ENCODE measurements at places on chromosomes 16 and 17.
A peak's percentile ranks its signal among the peaks of the same experiment; 100 is the strongest.

DNA sequence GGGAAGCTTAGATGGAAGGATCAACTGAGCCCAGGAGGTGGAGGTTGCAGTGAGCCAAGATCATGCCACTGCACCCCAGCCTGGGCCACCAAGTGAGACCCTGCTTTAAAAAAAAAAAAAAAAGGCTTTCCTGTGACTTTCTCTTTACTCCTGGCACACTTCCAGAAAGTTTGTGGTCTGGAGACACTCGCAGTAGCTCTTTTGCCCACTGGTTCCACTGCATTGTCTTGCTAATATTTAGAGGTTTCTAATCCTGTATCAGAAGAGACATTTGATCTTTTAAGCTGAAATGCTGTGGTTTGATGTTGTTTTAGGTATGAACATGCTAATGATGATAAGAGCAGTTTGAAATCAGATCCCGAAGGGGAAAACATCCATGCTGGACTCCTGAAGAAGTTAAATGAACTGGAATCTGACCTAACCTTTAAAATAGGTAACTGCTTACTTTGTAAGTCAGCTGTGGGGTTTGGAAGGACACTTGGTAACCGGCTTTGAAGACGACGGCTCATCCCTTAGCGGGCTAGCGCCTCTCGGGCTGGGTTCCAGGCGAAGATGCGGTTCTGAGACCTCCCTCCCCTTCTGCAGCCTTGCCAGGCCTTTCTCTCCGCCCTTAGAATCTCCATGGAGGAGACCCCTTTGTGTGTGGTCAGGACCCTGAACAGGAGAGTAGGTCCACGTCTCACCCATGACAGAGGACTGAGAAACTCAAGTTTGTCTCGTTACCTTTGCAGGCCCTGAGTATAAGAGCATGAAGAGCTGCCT is 23.1 kb downstream of the NTAN1 start:
- no peak for DNase-seq

DNA sequence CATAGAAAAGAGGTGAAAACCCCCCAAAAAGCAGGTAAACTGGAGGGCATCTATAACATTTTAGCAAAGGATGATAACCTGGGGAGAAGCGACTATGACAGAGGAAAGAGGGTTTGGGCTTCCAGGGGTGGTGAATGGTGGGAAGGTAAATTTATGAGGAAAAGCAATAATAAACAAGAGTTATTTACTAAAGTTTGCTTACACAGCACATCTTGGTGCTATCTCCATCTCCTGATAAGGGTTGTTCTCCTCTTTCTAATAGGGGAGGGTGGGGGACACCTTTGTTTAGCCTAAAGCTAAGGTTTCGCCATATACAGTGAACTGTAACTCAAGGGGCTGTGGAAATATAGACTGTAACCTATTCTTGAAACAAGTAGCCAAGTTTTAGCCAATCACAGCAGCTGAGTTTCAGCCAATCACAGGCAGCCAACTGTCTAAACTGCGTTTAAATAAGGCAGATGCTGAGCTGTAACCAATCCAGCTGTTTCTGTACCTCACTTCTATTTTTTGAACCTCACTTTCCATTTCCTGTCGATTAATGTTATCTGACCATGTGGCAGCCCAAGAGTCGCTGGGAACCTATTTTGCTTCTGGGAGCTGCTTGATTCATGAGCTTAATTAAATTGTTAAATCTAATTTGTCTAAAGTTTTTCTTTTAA is 191.8 kb downstream of the MAP2K6 start:
- DNase-seq: no peak

- no peak for DNase-seq
Observed at GRCh38 chr17:21201298-21201595, 12.7 kb downstream of the TMEM11 start.

DNA sequence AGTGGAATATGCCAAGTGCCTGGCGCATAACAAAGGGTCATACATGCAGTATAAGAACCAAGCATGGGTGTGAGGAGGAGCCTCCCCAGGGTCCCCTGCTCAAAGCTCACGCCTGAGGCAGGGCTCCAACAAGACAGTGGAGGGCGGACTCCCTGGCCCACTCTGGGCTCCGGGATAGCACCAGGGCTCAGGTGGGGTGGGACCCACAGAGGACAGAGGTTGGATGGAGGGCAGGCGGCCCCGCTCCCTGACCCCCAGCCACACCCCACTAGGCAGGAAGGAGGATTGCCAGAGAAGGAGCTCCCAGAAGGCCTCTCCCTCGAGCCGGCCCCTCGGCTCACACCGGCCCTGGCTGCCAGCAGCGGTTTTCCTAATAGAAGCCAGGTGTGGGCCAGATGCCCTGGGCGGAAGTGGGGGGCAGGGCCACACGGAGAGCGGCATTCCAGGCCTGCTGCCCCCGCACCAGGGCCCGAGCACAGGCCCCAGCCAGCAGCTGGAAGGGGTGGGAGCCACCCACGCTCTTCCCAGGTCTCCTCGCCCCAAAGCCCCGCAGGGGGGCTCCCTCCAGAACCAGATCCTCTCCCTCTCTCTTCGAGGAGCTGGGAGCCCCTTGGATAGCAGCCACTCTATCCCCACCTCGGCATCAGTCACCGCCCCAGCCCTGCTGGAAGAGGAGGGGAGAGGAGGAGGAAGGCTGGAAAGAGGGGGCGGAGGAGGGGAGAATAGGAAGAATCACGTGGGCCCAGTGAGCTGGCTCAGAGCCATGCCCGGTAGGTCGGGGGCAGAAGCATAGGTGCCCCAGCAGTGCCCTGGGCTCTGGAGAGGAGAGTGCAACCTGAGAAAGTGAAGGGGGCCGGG is 21.0 kb downstream of the VASN start:
- peak; percentile 86 for DNase-seq

DNA sequence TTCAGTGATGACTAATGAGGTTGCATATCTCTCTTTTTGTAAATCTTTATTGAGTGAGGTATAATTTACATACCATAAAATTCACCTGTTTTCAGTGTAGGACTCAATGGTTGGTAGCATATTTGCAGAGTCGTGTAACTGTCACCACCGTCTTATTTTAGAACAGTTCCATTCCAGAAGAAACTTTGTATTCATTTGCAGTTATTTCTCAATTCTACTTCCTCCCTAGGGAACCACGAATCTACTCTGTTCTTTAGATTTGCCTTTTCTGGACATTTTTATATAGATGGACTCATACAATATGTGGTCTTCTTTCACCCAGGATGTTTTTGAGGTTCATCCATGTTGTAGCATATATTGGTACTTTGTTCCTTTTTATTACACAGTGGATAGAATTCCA is 3.7 kb downstream of the FTO start:
- no peak for DNase-seq

- DNase-seq: no peak
Observed at GRCh38 chr16:70364399-70364798, 17.7 kb downstream of the DDX19A start.

- no peak for DNase-seq
Observed at GRCh38 chr17:79429864-79430494, 180.9 kb downstream of the RBFOX3 start.

DNA sequence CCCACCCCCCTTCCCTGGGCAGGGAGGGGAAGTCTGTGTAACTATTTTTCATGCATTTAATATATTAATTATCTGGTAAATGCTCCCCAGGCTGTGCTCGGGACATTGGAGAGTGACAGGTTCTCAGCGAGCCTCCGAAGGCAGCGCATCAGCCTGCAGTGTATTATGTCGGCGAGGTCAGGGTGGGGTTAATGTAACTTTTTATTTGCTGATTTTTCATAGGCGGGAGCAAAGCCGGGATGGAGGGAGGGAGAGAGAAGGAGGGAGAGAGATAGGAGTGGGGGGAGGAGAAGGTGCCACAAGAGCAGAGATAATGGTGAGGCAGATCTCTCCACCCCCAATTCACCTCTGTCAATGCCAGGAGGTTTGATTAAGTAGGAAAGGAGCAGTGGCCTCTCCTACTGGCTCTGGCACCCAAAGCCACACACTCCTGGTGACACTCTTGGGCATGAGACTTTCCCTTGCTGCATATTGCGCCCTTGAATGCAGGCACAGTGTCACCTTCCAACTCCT is 104.0 kb downstream of the MRM1 start:
- DNase-seq: no peak

DNA sequence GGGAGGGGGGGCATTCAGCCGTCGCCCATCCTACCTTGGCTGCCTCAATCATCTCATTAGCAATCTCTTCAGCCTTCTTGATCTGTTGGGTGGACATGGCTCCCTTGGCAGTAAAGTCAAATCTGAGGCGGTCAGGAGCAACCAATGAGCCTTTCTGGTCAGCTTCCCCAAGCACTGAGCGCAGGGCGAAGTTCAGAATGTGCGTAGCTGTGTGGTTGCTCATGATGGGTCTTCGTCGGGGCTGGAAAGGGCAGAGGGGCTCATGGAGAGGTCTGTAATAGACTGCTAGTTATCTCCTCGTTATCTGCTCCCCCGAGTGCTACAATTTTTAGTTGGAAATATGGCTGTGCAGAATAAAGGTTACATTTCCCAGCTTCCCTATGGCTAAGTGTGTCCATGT is 7.2 kb upstream of the EXOSC6 start:
- no peak for DNase-seq

DNA sequence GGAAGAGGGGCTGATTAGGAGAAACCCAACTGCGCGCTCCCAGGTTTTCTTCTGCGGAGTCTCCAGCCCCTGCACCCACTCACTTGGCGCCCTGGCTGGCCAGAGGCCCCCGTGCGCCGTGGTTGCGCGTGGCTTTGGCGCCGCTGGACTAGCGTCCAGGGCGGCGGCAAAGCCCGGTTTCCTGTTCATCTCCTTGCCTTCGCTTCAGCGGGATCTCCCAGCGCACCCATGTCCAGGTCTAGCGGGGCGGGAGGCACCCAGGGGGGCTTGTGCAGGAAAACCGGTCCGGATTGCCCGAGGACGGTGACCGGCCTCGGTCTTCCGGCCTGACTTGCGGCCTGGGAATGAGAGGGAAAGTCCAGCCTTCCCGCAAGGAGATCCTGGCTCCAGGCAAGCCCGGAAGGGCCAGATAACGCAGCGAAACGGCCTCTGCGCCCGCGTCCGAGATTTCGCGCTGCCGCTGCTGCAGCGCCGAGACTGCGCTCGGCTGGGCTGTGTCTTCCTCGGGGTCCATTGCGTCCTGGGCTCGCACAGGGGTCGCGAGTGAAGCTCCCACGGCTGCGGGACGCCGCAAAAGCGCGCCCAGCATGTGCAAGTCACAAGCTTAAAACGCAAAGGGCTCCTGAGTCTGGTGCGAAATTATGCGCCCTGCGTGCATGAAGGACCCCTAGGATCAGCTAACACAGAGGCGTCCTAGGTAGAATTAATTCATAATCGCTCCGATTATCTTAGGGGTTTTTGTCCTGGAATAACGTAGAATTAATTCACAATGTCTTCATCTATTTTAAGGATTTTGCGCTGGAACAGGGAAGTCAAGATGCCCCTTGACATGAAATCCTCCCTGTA is 5.7 kb downstream of the FOXF1 start:
- DNase-seq: peak; percentile 62

DNA sequence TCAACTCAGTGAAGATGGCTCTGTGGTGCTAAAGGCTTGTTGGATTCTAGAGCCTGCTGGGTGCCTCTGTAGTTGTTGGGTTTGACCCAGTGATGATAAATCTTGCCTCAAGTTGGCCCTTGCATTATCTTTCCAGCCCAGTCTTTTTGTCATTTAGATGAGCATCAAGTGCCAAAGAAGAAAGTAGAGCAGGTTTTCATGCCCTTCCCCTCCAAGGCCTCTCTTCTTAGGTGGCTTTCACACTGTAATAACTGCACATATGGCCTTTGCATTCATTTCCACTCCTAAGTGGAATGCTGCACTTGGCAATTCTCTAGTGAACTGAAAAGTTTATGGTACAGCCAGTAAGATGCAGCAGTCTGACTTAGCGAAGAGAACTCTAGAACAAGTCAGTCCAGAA is 165.1 kb downstream of the PHKB start:
- no peak for DNase-seq

DNA sequence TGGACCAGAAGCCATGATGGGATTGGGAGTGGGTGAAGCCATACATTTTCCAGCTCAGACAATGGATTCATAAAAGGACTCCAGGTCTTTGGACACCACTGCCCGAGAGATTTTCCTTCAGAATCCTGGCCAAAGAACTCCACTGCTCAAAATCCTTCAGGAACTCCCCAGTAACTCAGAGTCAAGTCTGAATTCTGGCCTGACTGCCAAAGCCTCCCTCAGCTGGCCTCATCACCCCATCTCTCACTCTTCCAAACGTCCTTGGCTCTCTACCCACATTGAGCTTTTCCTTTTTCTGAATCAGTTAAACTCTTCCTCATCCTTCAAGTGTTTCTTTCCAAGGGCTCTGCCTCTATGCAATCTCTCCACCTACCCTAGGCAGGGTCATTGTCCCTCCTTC is 1.2 kb upstream of the SEPTIN1 start:
- DNase-seq: no peak

- DNase-seq: no peak
Observed at GRCh38 chr17:50130559-50131305, 772 bp upstream of the SAMD14 start.
